ENCODE measurements at places on chromosomes 11 and 22.

GRCh38 chr22:19169947-19170318, 8.6 kb downstream of the SLC25A1 start:
- DNase-seq: no peak
- H3K36me3 ChIP-seq: no peaks in the 10 kb centered on the region
- peaks cover 31% of the 10 kb centered on the region for H3K4me1 ChIP-seq
- no peak overlapping the region for H3K4me3 ChIP-seq

GRCh38 chr11:67111261-67111660, 7.8 kb upstream of the KDM2A start:
- H3K4me3 ChIP-seq: no peak overlapping the region
- no peak for DNase-seq
- H3K36me3 ChIP-seq: no peaks in the 10 kb centered on the region
- H3K27me3 ChIP-seq: no peaks in the 10 kb centered on the region

- no peak overlapping the region for H3K27ac ChIP-seq
- no peaks in the 10 kb centered on the region for H3K36me3 ChIP-seq
- no peaks in the 10 kb centered on the region for H3K4me1 ChIP-seq
- no peak for DNase-seq
- no peak overlapping the region for H3K4me3 ChIP-seq
- H3K27me3 ChIP-seq: no peaks in the 10 kb centered on the region
These were observed 40.8 kb downstream of the RIBC2 start for GRCh38 chr22:45454275-45454674.

DNA sequence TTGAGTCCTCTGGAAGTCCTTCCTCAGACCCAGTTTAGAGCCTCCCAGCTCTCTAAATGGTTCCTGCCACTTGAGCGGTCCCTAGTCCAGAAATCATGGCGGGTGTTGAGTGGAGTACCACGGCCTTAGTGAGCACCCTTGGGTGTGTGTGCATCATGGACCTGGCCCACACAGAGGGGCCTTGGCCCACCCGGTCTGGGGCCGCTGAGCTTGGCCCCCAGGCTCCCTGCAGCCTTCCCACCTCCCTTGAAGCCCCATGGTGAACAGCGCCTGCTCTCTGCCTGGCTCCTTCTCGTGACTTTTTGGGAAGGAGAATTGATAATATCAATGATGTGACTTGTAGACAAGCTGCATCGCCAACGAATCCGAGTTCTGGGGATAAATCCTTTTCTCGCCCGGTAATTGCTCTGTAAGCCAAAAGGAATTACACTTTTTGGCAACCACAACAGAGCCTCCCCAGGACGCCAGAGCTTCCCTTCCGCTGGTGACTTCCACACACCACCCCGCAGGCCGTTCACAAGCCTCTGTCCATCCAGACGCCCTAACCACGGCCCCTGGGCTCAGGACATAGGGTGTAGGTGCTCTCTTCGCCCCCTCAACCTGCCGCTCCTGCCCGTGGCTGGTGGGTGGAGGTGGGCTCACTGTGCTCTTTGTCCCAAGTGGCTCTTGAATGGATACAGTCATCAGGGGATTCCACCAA, 93.8 kb downstream of the NECTIN1 start:
- no peak overlapping the region for H3K27ac ChIP-seq
- no peaks in the 10 kb centered on the region for H3K27me3 ChIP-seq
- no peak overlapping the region for H3K4me3 ChIP-seq
- H3K36me3 ChIP-seq: no peaks in the 10 kb centered on the region
- H3K4me1 ChIP-seq: no peaks in the 10 kb centered on the region

DNA sequence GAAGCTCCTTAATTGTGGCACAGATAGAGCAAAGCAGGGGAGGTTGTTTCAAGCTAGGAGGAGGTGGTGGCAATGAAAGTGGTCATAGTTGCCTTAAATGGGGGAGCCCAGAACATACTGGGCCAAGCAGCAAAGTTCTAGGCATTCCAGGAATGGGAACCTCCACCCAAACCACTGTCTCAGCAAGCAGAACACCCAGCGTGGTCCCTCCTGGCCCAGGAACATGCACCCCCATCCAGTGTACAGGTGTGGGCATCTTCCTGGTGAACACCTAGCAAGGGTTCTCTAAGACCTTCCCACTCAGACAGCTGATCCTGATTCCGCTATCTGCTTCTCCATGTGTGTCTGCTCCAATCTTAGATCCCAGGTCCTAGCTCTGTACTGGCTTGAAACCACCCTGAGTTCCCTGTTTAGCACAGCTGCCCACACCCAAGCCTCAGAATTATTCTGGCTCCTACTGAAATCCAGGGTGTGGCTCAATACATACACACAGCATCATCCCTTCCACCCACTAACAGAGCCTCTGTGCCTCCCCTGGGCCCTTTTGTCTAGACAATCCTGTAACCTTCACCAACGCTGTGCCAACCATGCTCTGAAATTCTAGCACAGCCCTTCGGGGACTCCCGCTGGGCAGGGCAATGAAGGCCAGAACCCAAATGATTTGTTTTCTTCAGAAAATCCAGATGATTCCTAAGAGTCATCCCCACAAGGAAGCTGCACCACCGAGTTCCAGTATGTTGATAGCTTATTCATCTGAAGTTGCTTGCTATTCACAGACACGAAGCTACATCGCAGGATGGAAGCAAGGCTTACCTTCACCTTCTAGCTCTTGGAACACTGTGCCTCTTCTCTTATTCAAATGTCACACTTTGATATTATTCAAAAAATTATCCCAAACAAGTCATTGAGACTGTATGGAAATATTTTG, 76.6 kb downstream of the ABTB2 start:
- no peak overlapping the region for H3K4me3 ChIP-seq
- no peak for DNase-seq
- no peaks in the 10 kb centered on the region for H3K36me3 ChIP-seq
- H3K4me1 ChIP-seq: no peaks in the 10 kb centered on the region
- no peak overlapping the region for H3K27ac ChIP-seq
- H3K27me3 ChIP-seq: no peaks in the 10 kb centered on the region

DNA sequence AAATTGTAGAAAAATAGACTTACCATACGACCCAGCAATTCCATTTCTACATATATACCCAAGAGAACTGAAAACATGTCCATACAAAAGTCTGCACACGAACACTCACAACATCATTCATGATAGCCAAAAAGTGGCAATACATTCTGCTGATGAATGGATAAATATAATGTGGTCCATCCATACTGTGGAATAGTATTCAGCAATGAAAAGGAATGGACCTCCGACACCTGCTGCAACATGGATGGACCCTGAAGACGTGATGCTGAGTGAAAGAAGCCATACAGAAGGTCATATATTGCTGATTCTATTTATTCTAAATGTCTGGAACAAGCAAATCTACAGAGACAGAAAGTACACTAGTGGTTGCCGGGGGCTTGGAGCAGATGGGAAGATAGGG, 19.2 kb downstream of the CPT1A start:
- H3K36me3 ChIP-seq: no peaks in the 10 kb centered on the region
- peaks cover under 1% of the 10 kb centered on the region for H3K4me1 ChIP-seq
- no peak overlapping the region for H3K27ac ChIP-seq
- H3K4me3 ChIP-seq: no peak overlapping the region
- DNase-seq: no peak
- H3K27me3 ChIP-seq: no peaks in the 10 kb centered on the region
